ENCODE measurements at places on chromosomes 5 and 9. TPM values are rescaled to one million over a fixed set of nuclear protein-coding genes. Genes with fewer than 3 reads are reported as not detected.

GRCh38 chr5:145189746-145190145 is 645.4 kb downstream of the PRELID2 start:
- DNase-seq, result no peak

DNA sequence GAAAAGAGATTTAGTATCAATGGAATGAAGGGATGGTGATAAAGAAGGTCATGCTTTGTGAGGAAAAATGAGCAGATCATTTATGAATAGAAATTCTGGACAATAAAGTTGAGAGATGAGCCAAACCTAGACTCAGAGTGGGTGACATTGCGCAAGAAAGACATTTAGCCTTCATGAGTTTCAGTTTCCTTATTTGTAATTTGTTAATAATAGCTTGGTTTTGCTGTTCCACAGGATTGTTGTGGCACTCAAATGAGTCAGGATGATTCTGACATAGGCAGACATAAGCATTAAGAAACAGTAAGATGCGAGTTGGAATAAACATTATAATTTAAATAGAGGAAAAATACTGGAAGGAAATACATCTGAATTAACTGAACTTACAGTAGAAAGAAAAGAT is 34.8 kb downstream of the ITGA2 start:
- peak; percentile 22 for DNase-seq

DNA sequence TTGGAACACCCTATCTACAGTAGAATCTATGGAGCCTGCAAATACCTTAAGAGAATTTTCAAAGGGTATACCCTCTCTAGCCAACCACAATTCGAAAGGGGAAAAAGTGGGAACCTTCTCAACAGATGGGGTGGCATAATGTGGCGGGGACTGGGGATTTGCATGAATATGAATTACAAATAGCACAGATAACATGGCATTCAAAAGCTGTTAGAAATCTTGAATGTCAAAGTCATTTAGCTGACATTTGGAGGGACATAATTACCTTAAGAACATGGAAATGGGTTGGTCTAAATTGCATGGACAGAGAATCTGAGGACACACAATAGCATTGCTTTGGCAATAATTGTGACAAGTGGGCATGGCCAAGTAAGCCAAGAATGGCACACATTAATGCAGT is 23.2 kb upstream of the TYRP1 start:
- DNase-seq, result no peak

DNA sequence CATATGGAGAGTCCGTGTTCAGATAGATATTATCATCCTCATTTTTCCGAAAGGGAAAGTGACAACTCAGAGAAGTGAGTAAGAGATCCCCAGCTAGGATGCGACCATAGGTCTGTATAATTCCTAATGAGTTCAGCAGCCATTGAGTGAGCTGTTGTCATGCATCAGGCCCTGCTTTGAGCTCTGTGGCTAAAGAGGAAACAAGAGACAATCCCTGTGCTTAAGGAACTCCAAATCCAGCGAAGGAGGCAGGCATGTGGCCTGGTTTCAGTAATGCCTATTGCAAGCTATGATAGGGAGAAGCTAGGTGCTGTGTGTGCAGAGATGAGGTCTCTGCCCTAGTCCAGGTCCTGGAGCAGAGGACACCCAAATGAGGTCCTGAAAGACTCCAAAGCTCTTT is 192.8 kb downstream of the ACTL7B start:
- no peak for DNase-seq

GRCh38 chr9:1222511-1222910 is 172.4 kb downstream of the DMRT2 start:
- no peak for DNase-seq

GRCh38 chr5:110354311-110354710 is 372.2 kb downstream of the TMEM232 start:
- DNase-seq, result no peak

Gene DENND1A
- total RNA-seq, result 10.6 TPM

GRCh38 chr5:74638970-74639806 is 1.3 kb downstream of the ENC1 start:
- peak; percentile 23 for DNase-seq

Gene AK8
- 1.9 TPM for total RNA-seq

Gene C5orf46
- not detected for total RNA-seq

Data from MG63 (cell line).